ENCODE measurements at places on chromosomes 12 and 14.
A peak's percentile ranks its signal among the peaks of the same experiment; 100 is the strongest.

GRCh38 chr12:57165741-57166140, 18.3 kb upstream of the LRP1-AS start:
- DNase-seq: no peak

GRCh38 chr14:31921721-31922120, 155.4 kb upstream of the ARHGAP5 start:
- DNase-seq: no peak

DNA sequence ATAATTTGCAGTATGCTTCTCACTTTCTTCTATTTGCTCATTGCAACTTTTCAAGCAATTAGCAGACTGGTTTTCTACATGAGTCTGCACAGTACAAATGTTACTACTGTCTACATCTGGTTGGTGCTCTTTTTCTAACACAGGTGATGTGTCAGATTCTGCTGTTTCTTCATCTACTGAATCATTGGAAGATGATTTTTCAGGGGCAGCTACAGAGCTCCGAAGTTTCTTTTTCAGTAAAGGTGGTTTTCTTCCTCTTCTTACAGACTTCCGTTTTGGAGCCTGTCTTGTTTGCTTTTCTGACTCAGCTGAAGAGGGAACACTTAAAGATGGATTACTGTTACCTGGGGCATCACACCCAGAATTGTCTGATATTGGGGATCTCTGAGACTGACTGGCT, 62.1 kb downstream of the SCAF11 start:
- no peak for DNase-seq

GRCh38 chr12:71703206-71703605, 17.3 kb downstream of the TMEM19 start:
- DNase-seq: no peak

GRCh38 chr12:121005346-121005815, 10.9 kb downstream of the C12orf43 start:
- no peak for DNase-seq

DNA sequence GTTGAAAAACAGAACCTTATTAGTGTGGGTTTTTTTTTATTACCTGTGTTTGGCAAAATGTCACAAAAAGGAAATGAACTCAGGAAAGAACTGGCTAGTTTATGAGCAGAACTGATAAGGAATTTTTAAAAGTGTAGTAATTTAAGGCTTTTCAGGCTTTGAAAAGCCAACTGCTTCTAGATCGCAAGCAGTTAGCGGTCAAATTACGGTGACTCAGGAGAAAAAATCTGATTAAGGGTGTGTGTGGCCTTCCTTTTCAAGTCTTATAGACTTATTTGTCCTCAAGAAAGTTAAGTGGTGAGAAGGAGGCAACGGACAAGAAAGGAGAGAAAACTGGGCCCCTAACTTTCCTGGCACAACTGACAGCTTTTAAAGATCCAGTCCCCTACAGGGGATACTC, 33.4 kb downstream of the PDZRN4 start:
- no peak for DNase-seq

GRCh38 chr12:25701290-25701689, 148.2 kb upstream of the LMNTD1 start:
- no peak for DNase-seq

DNA sequence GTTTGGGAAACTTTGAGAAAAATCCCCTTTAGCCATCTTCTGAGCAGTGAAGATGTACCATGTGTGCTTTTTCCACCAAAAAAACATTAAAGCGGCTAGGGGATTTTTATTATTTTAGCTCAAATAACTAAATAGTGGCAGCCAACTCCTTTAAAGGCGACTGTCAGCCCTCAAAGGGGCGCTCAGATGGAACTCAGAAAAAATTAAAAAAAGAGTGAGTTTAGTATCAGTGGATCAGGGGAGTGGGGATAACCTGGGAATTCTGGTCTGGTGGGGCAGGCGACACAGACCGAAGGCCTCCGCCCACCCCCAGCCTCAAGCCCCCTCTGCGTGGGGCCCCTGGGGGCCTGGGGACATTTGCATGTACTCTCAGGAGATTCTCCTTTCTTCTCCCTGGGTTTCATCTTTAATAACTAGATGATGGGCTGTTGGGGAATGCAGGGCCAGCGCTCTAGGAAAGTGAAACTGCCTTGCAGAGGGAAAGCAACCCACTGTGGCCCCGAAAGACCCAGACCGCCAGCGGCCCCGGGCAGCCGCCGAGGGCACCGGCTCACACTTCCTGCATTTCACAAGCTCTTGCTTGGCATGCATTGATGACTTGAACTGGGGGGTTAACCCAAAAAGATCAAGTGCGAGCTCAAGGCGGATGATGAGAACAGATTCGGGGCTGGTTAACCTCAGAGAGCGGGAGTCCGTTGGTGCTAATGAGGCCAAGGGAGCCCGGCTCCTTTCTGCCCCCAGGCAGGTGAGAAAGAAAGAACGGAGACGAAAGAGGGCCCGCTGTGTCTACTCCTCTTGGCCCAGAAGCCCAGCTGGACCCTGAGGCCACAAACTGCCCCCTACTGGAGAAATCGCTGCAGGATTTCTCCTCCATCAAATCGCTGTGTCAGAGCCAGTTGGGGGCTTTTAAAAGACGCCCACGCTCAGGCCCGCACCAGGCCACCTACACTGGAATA, 7.3 kb upstream of the BATF start:
- no peak for DNase-seq

DNA sequence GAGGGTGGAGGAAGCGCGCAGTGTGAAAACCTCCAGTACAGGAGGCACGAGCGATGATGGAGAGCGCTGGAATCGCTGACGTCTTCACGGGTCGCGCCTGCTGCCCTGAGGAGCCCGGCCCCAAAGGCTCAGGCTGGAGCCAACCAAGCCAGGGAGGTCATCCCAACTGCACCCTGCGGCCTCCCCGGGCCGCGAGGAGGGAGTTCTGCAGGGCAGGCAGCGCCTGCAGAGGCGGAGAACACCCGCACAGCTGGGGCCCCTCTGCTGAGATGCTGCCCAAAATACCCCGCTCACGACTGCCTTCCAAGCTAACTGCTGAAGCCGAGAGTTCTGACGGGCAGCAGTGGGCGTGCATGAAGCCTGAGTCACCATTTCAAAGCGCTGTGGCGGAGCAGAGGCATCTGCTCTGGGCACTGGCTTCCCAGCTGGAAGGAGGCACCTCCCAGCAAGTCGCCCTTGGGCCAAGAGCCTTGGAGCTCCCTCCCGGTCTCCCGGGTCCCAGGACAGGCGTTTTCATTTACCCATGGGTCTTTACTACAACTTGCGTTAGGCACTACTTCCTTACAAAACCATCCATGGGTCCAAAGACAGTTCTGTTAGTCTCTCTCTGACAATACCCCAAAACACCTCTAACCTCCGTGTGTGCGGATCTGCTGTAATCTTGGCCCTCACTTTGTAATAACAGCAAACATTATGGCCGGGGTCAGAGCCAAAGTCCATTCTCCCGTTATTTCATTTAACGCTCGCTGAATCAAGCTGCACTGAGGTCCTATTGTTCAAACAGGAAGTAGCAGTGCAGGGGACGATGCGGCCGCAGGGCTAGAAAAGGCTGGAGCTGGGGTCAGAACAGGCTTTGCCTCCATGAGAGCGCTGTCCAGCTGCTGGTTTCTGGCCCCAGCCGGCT, 60.1 kb upstream of the RIMBP2 start:
- DNase-seq: peak; percentile 52

DNA sequence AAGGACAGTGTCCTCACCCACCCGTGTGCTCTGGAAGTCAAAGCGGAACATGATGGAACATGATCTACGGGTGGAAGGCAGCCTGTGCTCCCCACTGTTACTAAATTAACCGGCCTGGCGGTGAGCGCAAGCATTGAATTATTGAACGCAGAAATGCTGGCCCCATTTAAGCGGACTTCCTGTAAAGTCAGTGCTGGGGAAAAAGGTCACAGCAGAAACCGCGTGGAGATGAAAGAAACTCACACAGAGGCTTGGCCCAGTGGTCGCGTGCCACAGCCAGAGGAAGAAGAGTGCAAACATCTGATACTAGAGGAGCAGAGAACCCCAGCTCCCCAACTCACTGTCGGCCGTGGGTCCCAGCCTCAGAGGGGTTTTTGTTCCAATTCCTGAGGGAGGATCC, 321.2 kb downstream of the ADGRD1 start:
- no peak for DNase-seq

GRCh38 chr14:69423279-69423678, 24.8 kb downstream of the SLC39A9 start:
- no peak for DNase-seq

DNA sequence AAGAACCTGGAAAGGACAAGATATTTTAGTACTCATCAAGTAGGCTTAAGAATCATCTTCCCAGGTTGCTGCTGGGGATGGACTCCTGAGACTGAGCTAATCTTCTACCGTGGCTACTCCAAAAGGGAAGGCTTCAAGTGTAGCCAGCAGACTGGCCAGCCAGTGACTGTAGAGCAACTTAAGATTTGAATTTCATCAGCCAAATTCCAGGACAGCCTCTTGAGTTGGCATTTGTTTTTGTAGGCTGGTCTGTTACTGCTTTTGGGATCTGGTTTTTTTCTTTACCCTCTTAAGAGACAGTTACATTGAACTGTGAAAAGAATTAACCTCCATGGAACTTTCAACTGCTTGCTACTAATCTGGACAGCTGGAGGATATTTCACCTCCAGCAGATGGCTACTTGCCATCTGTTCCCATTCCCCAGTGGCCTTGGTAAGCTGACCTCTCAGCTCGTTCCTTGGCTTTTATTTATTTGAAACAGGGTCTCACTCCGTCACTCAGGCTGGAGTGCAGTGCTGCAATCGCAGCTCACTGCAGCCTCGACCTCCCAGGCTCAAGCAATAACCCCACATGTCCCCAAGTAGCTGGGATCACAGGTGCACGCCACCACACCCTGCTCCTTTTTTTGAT, 20.7 kb downstream of the VTI1B start:
- no peak for DNase-seq

- DNase-seq: no peak
Measured at GRCh38 chr12:123991372-123991951, 18.4 kb downstream of the ZNF664 start.

DNA sequence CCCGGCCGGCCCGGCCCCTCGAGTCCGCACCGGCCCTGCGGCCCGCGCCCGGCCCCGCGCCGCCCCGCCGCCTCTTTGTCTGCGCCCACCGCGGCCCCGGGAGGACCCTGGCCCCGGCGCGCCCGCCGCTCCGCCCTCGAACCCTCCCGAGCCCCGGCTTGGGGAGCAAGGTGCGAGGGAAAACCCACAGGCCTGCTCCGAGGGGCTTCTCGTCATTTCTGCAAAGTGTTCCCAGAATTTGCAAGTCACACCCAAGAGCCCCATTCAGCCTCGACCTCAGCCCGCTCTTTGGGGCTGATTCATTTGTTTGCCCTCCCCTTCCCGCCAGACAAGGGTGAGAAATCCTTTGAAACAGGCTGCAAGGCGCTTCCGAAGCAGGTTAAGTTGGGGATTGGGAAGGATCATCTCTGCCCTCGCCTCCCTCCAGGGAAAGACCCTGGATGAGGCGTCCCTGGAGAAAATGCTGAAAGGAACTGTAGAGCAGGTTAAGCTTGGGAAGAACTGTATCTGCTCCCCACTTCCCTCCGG, 325 bp upstream of the CLIP1 start:
- DNase-seq: peak; percentile 27

GRCh38 chr14:41718477-41719166, 111.9 kb downstream of the LRFN5 start:
- no peak for DNase-seq

GRCh38 chr14:93528884-93529558, 98.3 kb downstream of the UNC79 start:
- DNase-seq: no peak

DNA sequence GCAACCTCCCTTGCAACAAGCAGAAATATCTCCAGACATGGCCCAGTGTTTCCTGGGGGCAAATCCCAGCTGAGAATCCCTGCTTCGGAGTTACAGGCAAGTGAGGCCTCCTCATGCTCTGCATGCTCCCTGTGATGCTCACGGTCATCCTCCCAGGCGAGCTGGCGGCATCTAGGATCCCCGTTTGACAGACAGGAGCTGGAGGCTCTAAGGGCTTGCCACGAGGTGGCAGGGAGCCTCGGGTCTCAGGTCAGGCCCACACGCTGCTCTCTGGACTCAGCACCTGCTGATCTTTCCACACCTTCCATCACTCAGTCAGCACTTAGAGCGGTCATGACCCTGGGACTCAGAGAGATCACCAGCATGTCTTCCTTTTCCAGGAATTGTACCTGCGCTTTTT, 79.8 kb downstream of the CCDC92 start:
- no peak for DNase-seq

DNA sequence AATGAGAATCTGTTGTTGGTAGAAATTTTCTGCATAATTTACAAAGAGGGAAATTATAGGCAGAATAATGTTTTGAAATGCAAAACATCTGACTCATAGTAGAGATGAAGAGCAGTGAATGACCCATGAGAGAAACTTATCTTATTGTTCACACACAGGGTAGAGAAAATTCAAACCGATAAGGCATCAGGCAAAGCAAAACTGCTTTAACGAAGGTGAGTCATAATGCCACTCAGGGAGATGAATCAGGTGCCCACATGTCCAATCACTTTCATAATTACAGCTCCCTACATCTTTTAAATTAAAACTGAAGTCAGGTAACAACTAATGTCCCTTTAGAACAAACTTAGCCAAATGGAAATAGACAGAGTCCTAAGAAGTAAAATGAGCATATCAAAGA, 265.6 kb upstream of the GARIN6 start:
- DNase-seq: no peak

GRCh38 chr14:51782435-51782834, 78.0 kb upstream of the GNG2 start:
- DNase-seq: no peak

GRCh38 chr14:89609500-89610100, 192.6 kb upstream of the FOXN3 start:
- no peak for DNase-seq

- DNase-seq: no peak
Measured at GRCh38 chr12:41032386-41032785, 155.7 kb upstream of the PDZRN4 start.

DNA sequence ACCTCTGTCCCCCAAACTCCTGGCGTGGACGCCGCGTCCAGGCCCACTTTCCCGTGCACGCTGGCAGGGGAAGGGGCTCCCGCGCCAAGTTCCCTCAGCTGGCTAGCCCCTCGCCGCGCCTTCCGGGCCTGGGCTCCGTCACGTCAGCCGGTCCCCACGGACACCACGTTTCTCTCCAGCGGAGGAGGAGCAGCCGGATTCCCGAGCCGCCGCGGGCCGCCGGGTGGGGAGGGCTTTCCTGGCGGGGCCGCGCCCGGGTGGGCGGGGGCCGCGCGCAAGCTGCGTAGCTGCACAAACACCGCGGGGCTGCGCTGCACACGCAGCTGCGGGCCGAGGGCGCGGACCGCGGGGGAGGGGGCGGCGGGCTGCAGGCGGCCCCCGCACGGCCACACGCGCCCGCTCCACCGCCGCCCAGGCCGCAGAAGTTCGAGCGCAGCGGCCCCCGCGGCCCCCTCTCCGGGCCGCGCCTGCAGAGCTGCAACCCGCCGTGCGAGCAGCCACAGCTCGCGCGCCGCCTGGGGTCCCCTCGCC, 45.1 kb upstream of the PNMA1 start:
- DNase-seq: peak; percentile 32

DNA sequence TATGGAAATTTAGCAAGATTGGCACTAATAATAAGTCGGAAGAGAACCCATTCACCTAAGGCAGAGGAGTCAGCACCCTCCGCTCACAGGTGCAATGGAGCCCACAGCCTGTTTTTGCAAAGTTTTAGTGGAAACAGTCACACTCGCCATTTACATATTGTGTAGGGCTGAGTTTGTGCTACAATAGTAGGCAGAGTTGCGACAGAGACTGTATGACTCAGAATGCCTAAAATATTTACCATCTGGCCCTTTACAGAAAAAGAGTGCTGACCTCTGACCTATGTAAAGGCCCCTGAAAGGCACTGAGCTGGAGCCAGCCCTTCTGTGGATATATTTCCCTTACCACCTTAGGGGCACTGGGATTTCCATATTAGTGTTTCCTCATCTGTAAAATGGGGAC, 79.0 kb downstream of the PRIMA1 start:
- DNase-seq: no peak

- no peak for DNase-seq
Measured at GRCh38 chr14:102893452-102893851, 29.0 kb upstream of the AMN start.

Data from stimulated activated CD4-positive, alpha-beta T cell treated with anti-CD3 and anti-CD28 coated beads, Interleukin-15, amount 100 ng/mL, for 1 hour (primary cell).